Skeletal muscle tissue (tissue), 5 donors: ENCODE measurements at places on chromosomes 3 and 15. TPM values are rescaled to one million over a fixed set of nuclear protein-coding genes. Genes with fewer than 3 reads are reported as not detected.

GRM7 gene
- total RNA-seq = 1.0 TPM

LARP6 gene
- 7.3 TPM for total RNA-seq

FEZF2 gene
- not detected for total RNA-seq

USP50 gene
- total RNA-seq = not detected

ALPK3 gene
- 33.4 TPM for total RNA-seq

PAQR5 gene
- total RNA-seq = under 0.01 TPM

NAALADL2 gene
- 17.7 TPM for total RNA-seq

TMEM42 gene
- total RNA-seq = 7.3 TPM

BSN gene
- total RNA-seq = under 0.01 TPM
